Esophagus squamous epithelium (tissue), 5 donors: ENCODE measurements at places on chromosomes 5 and 9. TPM values are rescaled to one million over a fixed set of nuclear protein-coding genes. Genes with fewer than 3 reads are reported as not detected.

DNA sequence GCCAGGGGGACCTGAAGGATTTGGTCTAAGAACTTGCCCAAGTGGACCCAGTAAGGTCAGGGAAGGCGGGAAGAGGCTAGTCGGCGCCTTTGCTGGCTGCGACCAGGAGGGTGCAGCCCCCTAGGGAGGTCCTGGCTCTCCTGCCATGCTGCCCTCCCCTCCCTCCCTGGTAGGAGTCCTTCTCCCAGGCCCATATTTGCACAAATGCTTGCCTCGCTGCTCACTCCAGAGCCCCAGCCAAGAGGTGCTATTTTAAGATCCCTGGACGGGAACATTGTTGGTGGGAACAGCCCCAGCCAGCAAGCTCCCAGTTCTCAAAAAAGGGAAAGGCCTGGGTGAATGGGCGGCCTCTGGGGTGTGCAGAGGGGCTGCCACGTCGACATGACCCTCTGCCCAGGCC lies 4.3 kb upstream of the IL17B start:
- no peak for DNase-seq

DNA sequence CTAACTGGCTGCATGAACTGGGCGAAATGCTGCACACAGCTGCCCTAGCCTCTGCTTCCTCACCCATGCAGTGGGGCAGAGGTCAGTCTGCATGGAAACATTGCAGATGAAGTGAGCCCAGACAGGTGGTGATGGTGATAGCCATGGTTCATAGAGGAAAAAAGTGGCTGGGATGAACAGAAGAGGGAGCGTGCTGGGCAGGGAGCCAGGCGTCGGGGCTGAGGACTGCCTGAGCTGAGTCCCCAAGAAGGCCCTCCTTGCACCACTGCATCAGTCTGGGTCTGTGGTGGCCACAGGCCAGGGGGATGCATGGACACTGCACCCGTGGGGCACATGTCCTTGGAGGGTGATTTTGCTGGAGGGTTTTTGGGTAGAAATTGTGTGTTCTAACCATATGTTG lies 80.5 kb downstream of the AMBP start:
- DNase-seq: no peak

DNA sequence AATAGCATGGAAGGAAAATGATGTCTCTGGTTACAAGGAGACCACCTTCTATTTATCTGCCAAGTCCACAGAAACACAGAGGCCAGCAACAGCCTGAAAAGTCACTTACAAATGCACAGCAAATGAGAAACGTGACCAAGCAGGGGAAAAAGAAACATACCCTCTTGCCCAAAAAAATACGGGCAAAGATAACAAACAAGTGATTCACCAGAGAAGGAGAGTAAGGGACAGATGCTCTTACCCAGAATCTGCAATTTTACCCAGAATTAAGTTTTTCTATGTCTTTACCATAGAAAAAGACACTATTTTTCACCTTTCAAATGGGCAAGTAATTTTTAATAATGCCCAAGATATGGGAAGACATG lies 28.1 kb downstream of the CAMSAP1 start:
- no peak for DNase-seq

DNA sequence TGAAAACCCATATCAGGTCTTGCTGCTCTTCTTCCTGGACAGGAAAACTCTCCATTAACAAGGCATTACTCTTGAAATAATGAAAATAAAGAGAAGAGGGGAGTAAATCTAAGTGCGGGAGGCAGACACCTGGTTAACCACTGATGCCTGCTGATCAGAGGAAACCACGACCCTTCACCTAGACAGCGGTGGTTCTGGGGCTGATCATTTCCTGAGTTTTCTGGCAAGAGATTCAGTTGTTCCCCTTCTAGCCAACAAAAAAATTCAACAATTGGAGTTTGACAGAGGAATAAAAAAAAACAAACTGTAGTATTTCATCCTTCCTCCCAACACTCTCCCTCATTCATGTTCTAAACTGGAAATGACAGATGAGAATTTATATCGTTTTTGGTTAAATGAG lies 3.0 kb downstream of the RLN2 start:
- DNase-seq: no peak

GRCh38 chr5:79859588-79859987 lies 131.5 kb downstream of the MTX3 start:
- no peak for DNase-seq

- no peak for DNase-seq
Observed at GRCh38 chr5:131706281-131706680, 71.3 kb upstream of the RAPGEF6 start.

DNA sequence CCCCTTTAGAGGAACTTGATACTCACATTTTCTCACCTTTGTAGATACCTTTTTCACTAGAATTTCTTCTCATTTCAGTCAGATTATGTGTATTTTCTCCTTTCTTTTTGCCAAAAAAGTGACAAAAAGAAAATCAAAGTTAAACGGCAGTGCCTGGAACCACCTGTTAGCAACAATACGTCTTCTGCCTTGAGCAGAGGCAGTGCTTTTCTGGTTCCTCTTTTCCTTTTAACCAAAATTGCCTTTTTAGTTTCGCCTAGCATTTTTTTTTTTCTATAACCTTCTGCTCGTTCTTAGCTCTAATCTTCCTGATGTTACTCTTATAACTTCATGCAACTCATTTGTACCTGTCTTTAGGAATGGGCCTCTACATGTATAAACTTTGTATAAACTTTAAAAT lies 26.1 kb downstream of the SMIM32 start:
- DNase-seq: no peak

The BTNL3 gene
- total RNA-seq: not detected

The UBE2QL1 gene
- total RNA-seq: 1.5 TPM
